ENCODE measurements at places on chromosomes 13 and 19.

DNA sequence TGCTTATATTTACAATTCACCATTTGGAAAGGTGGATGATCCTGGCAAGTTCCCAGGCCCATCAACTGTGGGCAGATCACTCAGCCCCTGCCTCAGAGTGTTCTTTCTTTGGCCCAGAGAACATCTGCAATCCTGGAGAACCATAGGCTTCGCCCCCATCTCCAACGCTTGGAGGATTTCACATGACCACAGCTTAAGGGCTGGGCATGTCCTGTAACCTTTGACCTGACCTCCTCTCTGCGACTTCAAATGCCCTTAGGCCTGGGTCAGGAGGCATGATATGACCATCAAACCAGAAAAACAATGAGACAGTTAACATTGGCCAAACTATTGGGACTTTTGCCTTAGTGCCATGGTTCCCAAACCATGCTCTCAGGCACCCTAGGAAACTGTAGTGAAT is 7.2 kb upstream of the MBNL2 start:
- DNase-seq: no peak

- no peak for DNase-seq
These were observed 96.7 kb upstream of the DIAPH3 start for GRCh38 chr13:60260440-60260839.

DNA sequence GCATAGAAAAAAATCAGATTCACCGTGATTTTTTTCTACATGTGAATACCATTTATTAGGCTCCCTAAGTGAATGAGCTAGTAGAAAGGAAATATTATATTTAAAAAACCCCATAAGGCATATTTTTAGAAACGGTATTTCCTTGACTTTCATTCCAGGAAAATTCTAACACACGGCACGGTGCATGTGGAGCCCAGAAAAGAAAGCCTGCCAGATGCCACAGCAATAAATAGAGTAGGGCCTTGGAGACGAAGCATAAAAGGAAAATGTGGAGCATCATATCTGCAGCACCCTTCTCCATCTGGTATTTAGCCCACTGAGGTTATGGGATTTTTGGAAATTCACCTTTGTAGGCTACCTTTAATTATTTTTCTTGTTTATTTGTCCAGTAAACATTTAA is 314.4 kb downstream of the ENOX1 start:
- DNase-seq: no peak

DNA sequence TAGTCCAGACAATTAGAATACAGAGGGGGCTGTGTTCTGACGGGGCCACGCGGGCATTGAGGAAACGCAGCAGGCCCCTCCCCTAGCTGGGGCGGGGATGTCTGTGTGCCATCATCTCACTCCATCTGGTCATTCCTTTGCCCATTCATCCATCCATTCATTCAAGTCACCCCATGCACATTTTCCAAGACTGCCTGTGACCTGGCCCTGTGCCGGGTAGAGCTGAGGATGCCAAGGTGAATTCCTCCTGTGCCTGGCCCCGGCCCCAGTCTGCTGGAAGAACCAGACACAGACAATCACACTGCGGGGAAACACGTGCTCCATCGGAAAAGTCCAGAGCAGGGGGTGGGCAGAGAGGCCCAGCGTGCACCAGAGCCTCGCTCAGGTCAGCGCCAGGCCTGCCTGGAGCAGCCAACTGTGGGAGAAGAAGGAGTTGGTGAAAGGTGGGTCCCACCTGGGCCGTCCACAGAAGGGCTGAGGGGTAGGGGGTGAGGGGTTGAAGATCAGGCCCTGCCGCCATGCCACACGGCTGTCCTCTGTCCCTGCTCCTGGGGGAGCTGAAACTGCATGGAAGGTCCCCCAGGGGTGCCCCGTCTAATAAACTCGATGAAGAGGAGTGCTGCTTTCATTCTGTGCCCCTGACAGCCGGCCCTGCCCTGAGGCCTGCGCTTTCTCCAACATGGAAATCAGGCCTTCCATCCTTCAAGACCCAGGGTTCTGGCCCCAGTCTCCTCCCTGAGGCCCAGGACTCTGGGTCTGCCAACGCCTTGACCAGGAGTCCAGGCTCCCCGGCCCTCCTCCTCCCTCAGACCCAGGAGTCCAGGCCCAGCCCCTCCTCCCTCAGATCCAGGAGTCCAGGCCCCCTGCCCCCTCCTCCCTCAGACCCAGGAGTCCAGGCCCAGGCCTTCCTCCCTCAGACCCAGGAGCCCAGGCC is 1.6 kb upstream of the CACNG6 start:
- no peak for DNase-seq

DNA sequence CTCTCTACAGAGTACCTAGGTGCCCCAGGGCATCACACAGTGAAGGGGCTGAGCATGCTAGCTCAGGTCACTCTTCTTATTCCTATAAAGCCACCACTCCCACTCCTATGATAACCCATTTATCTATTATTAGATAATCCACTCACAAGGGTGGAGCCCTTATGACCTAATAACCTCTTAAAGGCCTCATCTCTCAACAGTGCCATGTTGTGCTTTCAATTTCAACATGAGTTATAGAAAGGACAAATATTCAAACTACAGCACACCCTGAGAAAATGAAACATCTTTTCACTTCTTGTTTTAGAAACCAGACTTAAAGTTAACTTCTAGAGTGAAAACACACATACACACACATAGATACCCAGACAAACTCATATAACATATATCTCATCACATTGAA is 1494.9 kb upstream of the MIR17HG start:
- no peak for DNase-seq

GRCh38 chr13:52454459-52454819 is 839 bp upstream of the CKAP2 start:
- no peak for DNase-seq

DNA sequence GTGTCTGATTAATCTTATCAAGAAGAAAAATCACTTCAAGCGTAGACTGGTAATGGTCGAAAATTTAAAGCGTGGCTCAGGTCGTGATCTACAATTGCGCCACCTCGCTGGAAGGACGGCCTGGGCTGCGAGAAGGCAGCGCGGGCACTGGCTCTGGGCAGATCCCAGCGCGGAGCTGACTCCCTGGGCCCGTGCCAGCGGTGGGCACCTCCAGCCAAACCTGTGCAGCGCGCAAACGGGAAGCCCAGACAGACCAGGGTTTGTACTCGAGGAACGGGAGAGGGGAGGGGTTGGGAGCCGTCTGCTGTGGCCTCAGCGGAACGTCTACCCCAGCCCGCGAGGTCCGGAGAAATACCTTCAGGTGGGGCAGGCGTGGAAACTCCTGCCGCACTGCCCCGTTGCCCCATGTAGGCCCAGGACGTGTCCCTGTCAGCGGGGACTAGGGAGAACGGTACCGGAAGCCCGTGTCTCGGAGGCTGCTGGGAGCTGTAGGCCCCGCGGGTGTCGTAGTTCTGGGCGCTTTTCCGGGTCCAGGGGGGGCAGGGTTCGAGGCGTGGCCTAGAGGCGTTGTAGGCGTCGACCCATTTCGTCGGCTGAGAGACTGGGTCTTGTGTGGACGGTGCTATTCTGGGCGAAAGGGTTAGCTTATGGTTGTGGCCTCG is 21.1 kb downstream of the ZNF274 start:
- no peak for DNase-seq
